Right cardiac atrium (tissue), 5 donors: ENCODE measurements at places on chromosomes 13 and 19.
A peak's percentile ranks its signal among the peaks of the same experiment; 100 is the strongest.

- DNase-seq: no peak
Observed at GRCh38 chr13:77196052-77196618, 130.8 kb downstream of the MYCBP2 start.

GRCh38 chr19:55303477-55303876 lies 19.7 kb downstream of the BRSK1 start:
- no peak for DNase-seq

DNA sequence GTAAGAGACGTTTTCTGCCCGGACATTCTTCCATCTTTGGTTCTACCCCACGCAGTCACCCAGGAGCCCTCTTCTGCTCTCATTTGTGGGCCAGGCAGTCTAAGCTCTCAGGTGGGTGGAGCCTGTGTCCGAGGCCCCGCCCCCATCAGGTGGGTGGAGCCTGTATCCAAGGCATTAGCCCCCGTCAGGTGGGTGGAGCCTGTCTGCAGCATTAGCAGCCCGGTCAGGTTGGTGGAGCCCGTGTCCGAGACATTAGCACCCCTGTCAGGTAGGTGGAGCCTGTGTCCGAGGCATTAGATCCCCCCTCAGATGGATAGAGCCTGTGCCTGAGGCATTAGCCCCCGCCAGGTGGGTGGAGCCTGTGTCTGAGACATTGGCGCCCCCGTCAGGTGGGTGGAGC lies 45.5 kb upstream of the C13orf46 start:
- DNase-seq: peak; percentile 21

DNA sequence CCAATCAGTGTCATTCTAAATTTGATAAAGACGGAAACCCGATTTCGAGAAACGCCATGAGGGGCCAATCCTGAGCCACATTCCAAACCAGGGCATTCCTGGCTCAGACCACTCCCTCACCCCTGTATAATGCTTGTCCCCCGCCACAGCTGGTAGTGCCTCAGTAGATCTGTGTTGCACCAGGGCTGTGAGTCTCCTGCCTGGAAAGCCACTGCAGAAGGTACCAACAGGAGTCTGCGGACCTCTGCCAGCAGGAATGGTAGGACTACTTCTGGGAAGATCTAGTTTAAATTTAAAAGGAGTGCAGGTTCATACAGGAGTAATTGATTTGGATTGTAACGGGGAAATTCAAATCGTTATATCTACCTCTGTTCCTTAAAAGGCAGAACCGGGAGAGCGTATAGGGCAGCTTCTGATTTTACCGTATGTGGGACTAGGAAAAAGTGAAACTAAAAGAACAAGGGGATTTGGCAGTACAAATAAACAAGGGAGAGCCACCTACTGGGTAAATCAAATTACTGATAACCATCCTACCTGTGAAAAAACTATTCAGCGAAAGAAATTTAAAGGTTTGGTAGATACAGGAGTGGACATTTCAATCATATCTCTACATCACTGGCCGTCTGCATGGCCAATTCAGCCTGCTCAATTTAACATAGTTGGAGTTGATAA lies 20.8 kb upstream of the ZNF266 start:
- DNase-seq: no peak

DNA sequence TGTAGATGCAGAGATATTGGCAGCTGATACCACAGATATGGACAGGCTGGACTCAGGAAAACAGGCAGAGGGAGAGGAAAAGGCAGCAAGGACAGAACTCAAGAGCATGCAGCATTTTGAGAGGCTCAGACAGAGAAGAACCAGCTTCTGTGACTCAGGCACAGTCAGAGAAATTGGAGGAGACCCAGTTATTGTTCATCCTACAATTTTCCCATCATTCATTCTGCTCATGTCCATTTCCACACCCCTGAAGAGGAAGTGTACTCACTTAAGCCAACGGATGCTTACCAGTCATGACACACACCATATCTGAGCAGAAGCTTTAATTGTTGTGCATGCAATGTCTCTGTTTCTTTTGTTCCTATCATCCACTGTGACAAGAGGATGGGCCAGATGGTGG lies 359.8 kb upstream of the HTR2A start:
- no peak for DNase-seq

DNA sequence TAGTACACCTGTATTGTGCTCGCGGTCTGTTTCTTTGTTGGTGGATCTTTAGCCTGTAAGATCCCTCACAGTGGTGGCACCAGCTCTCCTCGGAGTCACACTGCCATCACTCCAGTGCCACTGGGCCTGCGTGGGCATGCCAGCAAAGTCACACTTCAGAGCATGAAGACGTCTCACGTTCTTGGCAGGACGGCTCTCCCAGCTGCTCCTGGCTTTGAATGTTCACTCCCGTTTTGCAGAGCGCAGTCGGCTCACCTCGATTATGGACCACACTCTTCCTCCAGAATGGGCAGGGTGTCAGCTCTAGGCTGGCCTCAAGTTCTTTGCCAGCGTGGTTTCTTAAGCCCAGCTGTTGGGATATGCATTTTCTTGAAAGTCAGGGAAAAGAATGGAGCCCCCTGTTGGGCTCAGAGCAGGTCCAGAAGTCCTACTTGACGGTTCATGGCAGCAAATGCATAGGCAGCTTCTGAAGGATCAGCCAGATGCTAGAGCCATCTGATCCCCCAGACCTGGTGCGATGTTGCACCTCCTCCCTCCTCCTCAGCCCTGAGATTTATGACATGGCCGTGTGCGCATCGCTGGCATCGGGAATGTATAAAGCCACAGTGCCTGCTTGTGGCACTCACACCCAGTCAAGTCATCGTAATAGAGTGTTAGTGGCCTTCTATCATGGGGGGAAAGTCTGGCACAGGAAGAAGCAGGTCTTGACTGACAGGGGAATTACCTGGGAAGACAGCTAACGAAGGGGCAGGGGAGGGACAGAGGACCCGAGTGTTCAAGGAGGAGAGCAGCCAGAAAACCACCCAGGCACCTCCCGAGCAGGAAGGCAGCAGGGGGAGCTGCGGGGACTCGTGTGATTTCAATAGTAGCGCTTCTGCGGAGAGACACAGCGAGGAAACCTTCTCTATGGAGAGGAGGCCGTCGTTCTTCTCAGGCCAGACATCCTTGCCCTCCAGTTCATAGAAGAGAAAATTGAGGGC lies 40.2 kb upstream of the NPAS1 start:
- DNase-seq: no peak

GRCh38 chr13:31208559-31209122 lies 8.9 kb downstream of the B3GLCT start:
- no peak for DNase-seq

GRCh38 chr19:33440682-33441081 lies 67.2 kb downstream of the CEBPG start:
- no peak for DNase-seq

GRCh38 chr13:52447354-52447753 lies 3.1 kb downstream of the VPS36 start:
- DNase-seq: no peak

DNA sequence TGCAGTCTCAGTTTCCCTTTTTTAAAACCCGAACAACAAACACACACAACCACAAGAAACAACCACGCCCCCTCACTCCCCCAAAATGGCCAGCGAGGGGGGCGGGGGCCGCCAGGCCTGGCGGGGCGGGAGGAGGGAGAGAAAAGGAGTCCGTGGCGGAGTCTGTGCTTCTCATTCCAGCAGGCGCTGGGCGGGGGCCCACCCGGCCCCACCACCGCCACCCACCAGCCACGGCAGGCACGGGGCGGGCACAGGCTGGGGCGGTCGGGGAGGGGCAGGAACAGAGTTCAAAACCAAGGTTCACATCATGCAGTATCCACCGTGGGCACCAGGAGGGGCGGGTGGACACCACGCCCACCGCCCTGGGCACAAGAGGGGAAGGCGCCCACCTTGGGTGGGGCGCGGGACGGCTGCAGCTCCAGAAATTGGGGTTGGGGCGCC lies 12.9 kb downstream of the DPF1 start:
- DNase-seq: peak; percentile 50

GRCh38 chr13:99949679-99950413 lies 21.7 kb downstream of the ZIC5 start:
- no peak for DNase-seq

DNA sequence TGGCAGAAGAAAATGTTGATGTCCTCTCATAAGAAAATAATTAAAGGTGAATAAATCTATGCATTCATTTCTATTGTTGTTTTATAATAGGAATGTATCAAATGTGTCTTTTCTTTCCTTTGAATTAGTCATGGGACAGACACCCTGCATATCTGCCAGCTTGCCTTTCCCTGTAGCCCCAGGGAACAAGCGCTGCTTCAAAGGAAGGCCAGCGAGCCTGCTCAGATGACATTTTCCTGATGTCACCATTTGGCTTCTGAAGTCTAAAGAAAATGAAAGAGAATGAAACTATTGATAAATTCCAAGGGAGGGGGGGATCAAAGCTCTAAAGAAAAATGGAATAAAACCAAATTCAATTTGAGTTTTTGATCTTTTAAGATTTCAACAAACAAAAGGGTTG lies 574.8 kb downstream of the IRS2 start:
- no peak for DNase-seq

DNA sequence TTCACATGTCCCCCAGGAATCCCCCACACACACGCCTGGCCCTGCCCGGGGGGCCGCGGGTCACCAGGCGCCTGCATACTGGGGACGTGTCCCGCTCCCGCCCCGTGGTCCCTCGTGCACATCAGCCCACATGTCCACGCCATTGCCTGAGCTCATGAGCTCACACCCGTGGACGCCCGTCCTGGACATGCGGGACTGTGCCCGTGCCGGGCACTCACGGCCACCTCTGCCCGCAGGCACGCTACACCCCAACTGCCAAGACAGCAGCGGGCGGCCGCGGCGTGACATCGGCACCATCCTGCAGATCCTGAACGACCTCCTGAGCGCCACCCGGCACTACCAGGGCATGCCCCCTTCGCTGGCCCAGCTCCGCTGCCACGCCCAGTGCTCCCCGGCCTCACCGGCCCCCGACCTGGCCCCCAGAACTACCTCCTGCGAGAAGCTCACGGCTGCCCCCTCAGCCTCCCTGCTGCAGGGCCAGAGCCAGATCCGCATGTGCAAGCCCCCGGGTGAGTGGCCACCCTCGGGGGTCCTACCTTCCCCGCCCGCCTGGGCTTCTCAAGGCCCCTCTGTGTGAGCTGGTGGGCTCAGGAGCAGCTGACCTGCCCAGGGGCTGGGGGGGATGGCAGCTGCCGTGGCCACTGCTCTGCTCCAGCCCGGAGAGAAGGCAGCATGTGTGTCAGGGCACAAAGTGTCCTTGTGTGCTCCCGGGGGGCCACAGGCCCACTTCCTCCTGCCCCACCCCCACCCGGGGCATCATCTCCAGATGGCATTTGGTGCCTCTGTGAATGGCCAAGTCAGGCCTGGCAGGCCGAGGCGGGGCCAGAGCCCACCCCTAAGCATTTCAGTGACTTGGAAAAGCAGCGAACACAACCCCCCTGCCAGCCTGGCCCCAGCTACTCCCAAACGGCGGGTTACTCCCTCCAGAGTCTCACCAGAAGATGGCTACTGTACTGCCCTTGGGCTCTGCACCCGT lies 7.1 kb downstream of the MIDN start:
- DNase-seq: no peak

DNA sequence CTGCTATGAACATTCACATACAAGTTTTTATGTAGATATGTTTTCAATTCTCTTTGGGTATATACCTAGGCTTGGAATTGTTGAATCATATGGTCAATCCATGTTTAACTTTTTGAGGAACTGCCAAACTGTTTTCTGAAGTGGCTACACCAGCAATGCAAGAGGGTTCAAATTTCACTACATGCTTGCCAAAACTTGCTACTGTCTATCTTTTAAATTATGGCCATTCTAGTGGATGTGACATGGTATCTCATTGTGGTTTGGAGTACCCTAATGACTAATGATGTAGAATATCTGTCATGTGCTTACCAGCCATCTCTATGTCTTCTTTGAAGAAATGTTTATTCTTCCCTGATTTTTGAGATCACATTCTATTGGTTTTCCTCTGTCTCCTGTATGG lies 860.3 kb downstream of the DIAPH3 start:
- no peak for DNase-seq

GRCh38 chr19:34556488-34556887 lies 74.9 kb downstream of the WTIP start:
- peak; percentile 76 for DNase-seq

- DNase-seq: no peak
Observed at GRCh38 chr19:54426291-54426931, 11.1 kb downstream of the TTYH1 start.

DNA sequence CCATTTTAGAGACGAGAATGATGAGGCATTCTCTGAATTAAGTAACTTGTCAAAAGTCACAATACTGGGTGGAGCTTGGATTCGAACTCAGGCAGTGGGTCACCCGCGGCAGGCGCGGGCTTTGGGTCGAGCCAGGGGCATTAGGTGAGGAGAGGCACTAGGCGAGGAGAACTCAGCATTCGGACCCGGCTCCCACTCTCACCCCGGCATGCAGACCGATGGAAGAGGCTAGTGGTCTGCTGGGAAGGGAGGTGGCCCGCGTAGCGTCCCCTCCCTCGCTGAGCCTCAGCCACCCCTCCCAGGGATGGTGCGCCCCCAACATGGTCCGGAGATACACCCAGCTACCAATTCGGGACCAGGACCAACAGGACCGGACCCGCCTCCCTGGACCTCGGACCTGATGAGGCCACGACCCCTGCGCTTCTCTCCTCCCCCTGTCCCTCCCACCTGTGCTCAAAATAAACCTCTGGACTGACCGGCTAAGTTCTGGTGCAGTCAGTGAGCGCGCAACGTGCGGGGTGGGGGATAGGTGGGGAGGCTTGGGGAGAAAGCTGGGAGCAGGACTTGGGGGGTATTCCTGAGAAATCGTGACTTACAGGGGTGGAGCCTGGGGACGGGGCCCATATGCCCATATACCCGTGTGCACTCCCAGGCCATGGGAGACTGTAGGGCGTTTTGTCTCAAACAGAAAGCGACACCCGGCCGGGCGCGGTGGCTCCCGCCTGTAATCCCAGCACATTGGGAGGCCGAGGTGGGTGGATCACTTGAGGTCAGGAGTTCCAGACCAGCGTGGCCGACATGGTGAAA lies 1.3 kb upstream of the SNAPC2 start:
- peak; percentile 71 for DNase-seq

DNA sequence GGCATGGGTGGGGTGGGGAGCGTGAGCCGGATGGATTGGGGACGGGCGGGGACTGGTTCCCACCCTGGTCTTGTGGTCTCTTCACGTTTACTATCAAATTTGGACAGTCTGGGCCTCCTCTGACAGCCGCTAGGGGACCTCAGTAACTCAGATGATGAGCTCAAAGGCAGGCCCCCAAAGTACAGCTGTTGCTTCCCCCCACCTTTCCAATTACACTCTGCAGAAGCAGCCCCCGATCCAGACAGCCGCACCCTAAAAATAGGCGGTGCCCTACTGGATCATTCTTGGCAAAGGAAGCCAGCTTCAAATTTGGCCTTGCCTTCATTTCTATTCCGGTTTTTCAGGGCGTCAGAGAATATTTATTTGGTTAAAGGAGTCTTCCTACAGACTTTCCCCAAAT lies 1.9 kb upstream of the FOXO1 start:
- DNase-seq: peak; percentile 72

DNA sequence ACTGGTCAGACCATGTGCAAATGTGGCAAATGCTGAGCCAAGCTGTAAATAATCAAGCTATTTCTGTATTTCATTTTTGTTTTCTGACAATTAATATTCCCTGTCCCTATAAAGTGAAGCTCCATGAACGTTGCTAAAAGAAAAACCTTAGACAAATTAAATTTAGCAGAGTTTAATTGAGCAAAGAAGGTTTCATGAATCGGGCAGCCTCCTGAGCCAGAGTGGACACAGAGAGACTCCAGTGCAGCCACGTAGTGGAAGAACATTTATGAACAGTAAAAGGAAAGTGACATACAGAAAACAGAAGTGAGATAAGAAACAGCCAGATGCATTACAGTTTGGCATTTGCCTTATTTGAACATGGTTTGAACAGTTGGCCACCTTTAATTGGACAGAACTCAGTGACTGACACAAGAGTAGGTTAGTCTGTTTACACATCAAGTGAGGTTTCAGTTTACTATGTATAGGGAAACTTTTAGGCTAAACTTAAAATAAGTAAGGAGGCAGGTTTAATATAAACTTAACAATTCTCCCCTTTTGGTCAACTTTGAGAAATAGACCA lies 69.7 kb downstream of the UFM1 start:
- DNase-seq: no peak
